ENCODE measurements at places on chromosomes 13 and 19.

- DNase-seq: no peak
These were observed 20.4 kb upstream of the DCLK1 start for GRCh38 chr13:36151591-36151990.

GRCh38 chr13:51324714-51325420 is 14.6 kb upstream of the SERPINE3 start:
- no peak for DNase-seq

GRCh38 chr13:24619282-24619681 is 60.9 kb upstream of the ATP12A start:
- DNase-seq: no peak

GRCh38 chr13:111429064-111429558 is 108.7 kb downstream of the TEX29 start:
- peak; percentile 15 for DNase-seq

- DNase-seq: no peak
These were observed 26.2 kb downstream of the ZNF473 start for GRCh38 chr19:50051964-50052363.

DNA sequence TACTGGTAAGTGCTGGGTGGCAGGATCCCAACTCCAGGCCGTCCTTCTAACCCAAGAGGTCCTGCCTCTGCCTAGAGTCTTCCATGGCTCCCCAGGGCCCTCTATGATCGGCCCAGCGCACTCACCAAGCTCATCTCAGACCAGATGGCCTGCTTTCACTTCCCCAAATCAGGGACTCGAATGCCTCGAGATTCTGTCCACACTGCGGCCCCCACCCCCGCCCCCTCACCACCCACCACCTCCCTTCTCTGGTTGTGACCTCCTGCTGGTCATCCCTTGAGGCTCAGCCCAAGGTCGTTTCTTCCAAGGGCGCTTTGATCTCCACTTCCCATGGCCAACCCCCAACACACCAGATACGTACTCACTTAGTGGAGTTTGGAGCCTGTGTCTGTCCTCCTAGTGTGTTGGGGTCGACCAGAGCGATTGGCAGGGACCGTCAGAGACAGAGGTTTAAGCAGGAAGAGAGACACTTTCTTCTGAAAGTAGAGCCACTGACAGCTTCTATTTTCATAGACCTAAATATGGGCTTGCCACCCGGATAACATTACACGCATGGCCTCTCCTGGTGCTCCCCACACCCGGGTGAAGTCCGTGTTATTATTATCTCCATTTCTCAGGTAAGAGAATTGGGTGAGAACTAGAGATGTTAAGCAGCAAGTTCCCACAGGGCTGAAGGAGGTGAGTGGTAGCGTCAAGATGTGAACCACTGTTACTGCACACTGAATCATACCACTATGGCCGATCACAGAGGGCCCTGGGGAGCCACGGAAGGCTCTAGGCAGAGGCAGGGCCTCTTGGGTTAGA is at the start of gene FCER2:
Gene FCER2, minus strand, starts transcription at position 478 of the 804 bp plus-strand sequence. CDS start 2,371 bp downstream, outside the sequence.
- DNase-seq: no peak

GRCh38 chr13:113148940-113149503 is 9.4 kb upstream of the PROZ start:
- no peak for DNase-seq

- DNase-seq: no peak
These were observed 23.2 kb downstream of the ZNRF4 start for GRCh38 chr19:5478241-5478924.

DNA sequence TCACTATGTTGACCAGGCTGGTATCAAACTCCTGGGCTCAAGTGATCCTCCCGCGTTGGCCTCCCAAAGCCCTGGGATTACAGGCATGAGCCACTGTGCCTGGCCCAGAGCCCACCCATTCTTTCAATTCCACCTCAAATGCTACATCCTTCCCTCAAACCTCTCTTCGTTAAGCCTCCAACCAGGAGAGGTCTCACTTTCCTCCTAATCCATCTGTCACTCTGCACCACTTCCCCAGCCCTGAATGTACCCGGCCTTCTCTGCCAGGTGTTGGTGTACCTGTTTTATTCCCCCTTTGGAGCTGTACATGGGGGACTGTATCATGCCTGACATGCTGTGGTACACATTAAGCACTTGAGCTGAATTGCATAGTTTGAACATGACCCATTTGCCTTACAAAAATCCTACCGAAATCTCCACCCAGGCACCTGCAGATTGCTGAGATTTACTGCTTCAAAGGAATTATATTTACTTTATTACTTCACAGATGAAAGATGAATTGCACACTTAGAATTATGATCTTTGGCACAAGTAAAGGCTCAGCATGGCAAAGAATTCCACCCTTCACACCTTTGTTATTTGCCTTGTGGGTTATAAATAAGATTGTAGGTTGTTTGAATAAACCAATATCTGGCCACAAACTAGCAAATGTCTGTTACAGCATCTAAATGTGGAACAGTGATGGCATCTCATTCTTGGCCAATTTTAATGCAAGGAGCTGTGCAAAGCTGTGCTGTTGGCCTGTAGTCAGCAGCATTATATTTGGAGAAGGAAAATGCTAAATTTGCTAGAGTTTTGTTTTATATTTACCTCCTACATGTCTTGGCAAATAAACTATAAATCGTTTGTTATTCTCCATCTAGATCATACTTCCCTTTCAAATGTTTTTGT is 15.6 kb upstream of the WASF3 start:
- no peak for DNase-seq

GRCh38 chr13:34037636-34038540 is 219.9 kb downstream of the RFC3 start:
- DNase-seq: no peak

- no peak for DNase-seq
These were observed 9.5 kb upstream of the PLEKHF1 start for GRCh38 chr19:29655648-29656335.

DNA sequence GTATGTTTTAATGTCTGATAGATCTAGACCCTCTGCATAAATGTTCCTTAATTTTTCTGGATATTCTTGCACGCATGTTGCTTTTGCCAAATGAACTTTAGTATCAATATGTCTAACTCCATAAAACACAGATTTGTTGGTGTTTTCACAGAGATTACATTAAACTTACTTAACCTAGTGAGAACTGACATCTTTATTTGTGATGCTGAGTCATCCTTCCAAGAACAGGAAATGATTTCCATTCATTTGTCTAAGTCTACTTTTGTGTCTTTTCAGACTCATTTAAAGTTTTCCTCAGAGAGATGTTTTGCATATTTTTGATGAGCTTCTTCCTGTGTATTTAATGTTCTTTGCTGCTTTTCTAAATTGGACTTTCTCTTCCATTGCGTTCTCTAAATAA is 184.0 kb downstream of the SLC7A1 start:
- DNase-seq: peak; percentile 58

DNA sequence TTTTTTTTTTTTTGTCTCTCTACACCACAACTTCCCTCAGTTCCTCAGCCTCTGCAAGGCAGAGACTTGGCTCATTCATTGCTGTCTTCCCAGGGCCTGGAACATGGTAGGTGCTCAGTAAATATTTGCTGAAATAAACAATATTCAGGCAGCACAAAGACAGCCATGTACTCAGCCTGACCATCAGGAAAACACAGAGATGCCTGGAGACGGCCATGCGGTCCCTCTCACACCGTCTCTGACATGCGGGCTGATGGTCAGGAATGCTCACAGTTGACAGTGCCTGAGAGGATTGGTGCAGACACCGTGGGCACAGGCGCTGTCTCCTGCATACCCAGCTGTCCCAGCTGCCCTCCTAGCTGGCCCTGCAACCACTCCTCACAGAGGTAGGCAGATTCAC is 924 bp downstream of the PRAM1 start:
- DNase-seq: no peak

DNA sequence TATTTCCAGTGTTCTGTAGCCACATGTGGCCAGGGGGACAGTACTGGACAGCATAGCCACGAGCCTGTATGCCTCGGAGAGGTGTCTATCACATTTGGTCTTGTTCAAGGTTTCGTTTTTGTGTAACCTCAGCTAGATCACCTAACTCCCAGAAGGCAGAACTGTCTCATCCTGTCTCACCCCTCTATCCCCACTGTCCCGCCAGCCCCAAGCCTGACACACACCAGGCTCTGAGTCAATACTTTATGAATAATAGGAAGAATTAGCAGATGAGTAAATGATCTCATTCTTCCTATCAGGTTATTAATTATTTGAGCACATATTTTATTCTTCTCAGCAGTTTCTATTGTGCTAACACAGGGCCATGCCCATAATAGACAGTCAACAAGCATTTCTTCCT is 132.2 kb downstream of the NUFIP1 start:
- DNase-seq: no peak

GRCh38 chr19:19457671-19458070 is 52.2 kb downstream of the GATAD2A start:
- DNase-seq: no peak

- no peak for DNase-seq
These were observed at the start of gene EPS8L1 for GRCh38 chr19:55075371-55075998. Gene EPS8L1, plus strand, starts transcription at chr19:55075869. Its CDS starts 576 bp downstream, at chr19:55076445.

DNA sequence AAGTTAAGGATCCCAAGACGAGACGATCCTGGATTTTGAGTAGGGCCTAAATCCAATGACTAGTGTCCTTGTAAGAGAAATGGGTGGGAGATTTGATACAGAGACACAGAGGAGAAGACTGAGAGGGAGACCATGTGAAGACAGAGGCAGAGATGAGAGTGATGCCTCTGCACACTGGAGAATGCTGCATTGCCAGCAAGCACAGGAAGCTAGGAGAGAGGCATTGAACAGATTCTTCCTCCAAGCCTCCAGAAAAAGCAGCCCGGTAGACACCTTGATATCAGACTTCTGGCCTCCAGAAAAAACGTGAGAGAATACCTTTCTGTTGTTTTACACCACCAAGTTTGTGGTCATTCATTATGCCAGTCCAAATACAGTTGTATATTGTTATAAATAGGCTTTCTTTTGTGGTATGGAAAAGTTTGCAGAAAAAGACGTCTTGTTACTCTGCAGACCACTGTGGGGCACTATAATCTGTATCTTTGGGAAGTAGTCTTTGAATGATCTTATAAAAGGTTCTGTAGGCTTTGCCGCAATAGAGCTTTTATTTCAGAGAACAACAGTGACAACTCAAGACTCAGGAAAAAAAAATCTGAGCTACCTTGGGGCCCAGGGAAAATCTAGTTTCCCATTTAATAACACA is 17.9 kb upstream of the RFC3 start:
- DNase-seq: peak; percentile 66

GRCh38 chr13:50476577-50477285 is 366.8 kb downstream of the DLEU7 start:
- no peak for DNase-seq

- no peak for DNase-seq
These were observed 14.6 kb downstream of the CBLC start for GRCh38 chr19:44792281-44792680.

GRCh38 chr13:104759069-104759468 is 1692.9 kb upstream of the SLC10A2 start:
- DNase-seq: no peak

GRCh38 chr13:97352815-97353214 is 81.2 kb upstream of the RAP2A start:
- DNase-seq: no peak

DNA sequence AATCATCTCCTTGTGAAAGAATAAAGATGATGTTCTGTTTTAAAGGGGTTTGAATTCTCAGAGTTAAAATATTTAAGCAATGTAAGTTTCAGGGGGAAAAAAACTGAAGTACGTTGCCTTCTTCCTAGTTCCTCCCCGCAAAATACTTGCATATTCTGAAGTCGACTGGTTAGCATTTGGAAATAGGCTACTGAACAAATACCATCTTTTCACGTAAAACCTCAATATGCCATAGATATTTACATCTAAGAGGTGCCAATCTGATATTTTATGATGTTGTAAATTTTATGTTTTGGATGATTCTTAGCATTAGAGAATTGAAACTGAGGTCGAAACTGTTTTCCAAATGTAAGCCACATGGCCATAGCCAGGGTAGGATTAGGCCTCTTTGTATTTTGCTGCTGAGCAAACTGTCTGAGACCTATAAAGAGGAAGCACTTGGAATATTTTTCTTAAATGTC is 138.3 kb downstream of the FLT1 start:
- DNase-seq: peak; percentile 67

GRCh38 chr19:58035863-58036262 is 2.0 kb downstream of the ZSCAN1 start:
- no peak for DNase-seq

- no peak for DNase-seq
These were observed 426.1 kb upstream of the KLF12 start for GRCh38 chr13:74560325-74560724.

DNA sequence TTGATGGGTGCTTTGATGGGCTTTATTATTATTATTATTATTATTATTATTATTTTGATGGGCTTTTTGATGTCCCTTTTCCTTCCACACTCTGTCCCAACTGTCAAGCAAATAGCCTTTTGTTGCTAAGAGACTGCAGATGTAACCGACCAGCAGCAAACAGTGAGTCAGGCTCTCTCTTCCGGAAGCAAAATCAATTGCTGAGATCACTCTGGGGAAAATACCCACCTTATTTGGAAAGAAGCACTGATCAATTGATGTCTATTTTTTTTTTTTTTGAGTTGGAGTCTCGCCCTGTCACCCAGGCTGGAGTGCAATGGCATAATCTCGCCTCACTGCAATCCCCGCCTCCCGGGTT is 2.9 kb downstream of the LDLR start:
- DNase-seq: peak; percentile 76

- no peak for DNase-seq
These were observed 21.5 kb downstream of the NFIC start for GRCh38 chr19:3387645-3388589.

- DNase-seq: peak; percentile 88
These were observed 2.1 kb upstream of the RSPH6A start for GRCh38 chr19:45817010-45817724.

DNA sequence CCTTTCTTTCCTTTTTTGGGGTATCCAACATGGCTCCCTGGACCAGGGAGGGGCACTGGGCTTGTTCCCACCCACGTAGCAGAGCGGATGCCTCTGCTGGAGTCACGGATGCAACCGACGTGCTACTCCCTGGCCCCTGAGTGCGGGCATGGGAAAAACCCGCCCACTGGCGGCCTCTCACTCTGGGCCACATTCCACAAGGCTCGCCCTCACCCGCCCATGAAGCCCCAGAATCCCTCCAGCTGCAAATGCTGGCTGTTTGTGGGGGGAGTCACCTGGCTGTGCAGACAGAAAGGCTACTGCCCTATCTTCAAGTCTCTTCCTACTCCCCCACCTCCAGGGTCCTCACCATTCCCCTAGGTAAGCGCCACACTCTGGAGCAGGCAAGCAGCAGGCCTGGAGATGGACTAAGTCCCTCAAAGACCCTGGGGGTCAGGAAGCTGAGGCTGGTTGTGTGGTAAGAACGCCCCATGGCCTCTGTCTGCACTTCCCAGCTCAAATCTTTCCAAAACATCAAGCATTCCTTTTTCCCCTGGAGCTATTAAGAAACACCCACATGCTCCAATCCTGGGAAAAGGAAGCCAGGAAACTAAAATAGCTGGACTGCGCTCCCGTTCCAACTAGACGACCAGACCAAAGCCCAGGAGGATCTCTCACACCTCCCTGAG is 17.9 kb upstream of the EPHX3 start:
- DNase-seq: peak; percentile 92

DNA sequence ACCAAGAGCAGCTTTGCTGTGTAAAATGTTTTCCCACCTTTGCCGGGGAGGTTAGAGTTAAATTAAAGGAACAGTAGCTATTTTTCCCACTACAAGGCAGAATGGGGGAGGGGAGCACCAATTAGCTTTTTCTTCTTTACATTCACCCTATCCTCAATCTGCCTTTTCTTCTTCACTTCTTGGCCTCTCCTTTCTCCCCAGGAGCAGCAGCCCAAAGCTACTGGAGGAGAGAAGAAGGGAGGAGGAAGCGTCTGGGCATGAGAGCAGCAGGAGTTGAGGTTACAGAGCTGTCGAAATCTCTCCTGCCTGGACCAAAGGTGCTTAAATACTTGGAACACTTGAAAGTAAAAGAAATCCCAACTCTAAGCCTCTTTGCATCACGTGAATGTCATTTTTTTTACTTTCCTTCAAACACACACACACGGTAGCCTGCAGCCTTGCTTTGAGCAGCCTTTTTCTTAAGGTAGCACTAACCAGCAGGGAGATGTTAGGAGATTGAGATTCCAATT is 39.0 kb upstream of the WASF3 start:
- no peak for DNase-seq

Data from iris pigment epithelial cell (primary cell).